HFFc6 (cell line): ENCODE measurements at places on chromosomes 5 and 9.

GRCh38 chr5:33337637-33337992 lies 103.2 kb upstream of the TARS1 start:
- DNase-seq = no peak

DNA sequence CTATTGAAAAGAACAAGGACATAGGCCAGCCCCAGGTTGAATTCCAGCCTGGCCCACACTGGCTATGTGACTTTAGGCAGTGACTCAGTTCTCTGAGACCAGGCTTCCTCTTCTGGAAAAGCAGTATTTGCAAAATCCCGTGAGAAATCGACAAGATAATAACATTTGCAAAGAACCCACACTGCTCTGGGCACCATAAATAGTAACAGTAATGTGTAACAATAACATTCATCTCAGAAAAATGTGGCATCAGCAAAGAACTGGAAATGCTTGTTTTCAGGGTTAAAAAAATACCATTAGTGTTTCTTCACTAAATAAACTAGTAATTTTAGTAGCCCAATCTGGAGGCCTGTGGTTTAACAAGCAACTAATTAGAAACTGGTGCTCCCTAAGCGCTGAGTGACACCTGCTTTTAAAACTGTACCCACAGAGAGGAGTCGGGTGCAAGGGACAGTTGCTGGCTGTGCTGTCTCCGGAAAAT lies 148.4 kb downstream of the TTLL11 start:
- peak; percentile 91 for DNase-seq

- DNase-seq = no peak
Observed at GRCh38 chr9:113153599-113153998, 2.8 kb downstream of the SLC31A2 start.

DNA sequence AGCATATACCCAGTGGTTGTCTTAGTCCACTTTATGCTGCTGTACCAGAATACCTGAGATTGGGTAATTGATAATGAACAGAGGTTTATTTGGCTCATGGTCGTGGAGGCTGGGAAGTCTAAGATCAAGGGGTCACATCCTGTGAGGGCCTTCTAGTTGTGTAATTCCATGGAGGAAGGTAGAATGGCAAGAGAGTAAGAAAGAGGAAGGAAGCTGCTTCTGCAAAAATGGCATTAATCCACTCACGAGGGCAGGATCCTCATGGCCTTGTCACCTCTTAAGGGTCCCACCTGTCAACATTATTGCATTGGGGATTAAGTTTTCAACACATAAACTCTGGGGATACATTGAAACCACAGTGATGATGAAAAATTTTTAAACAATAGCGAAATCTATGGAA lies 17.0 kb downstream of the BTNL8 start:
- DNase-seq = no peak

- DNase-seq = no peak
Observed at GRCh38 chr5:24042688-24043087, 535.3 kb downstream of the PRDM9 start.

DNA sequence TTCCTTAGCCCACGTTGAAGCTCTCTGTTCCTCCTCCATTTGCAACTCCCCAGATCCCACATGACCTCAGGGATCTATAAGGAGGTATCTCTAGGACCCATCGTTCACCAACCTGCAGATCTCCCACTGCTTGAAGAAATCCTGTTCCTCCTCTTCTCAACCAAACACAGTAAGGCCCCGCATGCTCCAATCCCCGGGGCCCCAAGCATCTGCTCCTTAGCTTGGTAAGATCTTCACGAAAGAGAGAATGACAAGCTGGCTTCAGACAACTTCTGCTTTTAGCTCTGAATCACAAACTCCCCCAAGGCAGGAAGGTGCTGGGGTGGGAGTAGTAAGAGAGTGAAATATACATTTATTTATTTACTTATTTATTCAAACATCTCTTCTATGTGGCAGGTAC lies 33.0 kb upstream of the ARHGAP26 start:
- no peak for DNase-seq

GRCh38 chr5:37308793-37309192 lies 59.6 kb upstream of the CPLANE1 start:
- no peak for DNase-seq
